Stimulated activated CD8-positive, alpha-beta memory T cell treated with anti-CD3 and anti-CD28 coated beads, Interleukin-4, amount 100 ng/mL, for 1 hour (primary cell): ENCODE measurements at places on chromosomes 7 and 10.

DNA sequence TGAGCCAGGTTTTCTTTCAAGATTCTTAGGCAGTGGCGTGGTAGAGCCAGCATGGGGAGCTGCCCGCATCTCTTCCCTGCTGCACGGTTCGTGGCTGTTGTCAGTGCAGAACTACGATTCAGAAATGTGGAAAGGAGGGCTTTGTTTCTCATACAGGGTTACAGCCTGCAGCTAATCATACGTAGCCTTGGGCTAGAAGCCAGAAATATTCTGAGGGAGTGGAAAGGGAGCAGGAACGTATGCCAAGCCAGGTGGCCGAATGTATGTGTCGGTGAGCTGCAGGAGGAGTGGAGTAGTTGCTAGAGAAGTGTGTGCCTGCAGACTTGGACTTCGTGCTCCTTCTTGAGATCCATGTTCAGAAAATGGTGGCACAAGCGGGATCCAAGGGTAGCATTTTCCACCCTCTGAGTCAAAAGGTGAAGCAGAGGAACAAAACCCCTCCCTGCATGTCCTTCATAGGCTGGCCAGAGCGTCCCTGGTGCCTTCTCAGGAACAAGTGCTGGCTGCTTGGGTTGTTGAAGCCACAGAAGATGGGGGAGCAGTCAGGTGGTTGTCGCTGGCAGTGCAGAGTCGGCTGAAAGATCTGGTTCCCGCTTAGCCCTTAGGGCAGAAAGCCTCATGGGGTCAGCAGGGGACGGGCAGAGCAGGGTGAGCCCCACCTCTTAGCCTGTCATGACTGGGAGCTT, 40.9 kb downstream of the LANCL2 start:
- no peak for DNase-seq

- no peak for DNase-seq
Measured at GRCh38 chr10:78737883-78738856, 330.6 kb upstream of the ZMIZ1 start.

- DNase-seq: no peak
Measured at GRCh38 chr10:120833222-120833928, 17.8 kb upstream of the WDR11 start.

GRCh38 chr7:80941208-80941758, 22.4 kb upstream of the SEMA3C start:
- DNase-seq: no peak

- DNase-seq: no peak
Measured at GRCh38 chr10:70903262-70903921, 15.0 kb upstream of the PCBD1 start.

DNA sequence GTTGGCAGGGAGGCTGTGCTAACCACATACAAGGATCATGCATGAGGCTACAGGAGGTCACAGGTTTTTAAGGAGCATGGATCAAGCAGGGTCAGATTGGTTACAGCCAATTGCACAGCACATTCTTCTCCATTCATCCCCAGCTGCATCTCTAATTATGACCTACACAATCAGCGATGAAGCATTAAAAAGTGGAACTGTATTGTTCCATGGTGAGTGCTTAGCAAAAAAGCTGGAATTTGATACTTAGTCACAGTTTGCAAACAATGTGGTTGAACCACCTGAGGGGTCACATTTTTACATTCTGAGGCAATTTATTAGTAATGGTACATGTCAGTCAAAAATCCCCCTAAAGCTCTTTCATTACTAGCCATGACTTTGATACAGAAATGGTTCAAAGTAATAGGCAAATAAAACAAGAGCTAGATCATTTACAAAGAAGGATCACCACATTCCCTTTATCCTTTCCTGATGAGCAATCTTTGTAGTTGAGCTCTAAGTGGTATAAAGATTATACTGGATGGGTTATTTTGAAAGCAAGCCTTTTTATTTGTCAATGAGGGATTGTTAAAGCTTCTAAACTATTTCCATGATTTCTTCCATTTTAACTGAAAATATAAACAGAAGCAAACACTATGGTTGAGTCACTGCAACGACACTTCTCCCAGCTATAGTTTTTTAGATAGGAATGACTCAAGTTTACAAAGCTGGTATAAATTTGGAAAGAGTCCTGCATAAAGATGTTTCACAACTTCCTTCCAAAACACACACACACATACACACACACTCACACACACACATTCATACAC, 217.8 kb upstream of the SEMA3A start:
- DNase-seq: no peak

- DNase-seq: no peak
Measured at GRCh38 chr10:37865264-37865663, 7.9 kb upstream of the ZNF248 start.

DNA sequence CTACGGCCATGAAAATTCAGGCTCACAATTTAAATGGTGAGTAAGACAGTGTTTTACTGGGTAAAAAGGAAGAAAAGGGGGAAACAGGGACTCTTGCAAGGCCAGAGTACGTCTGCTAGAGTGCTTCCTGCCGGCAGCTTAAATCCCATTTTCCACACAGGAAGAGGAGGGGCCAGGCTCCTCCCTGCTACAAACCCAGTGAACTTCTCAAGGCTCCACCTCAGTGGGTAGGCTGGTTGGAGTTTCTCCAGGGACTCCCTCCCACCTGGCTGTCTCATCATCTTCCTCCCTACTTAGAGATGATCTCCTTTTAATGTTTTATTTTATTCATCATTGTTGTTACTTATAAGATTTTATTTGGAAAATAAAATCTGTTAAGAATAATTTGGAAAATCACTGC, 62.6 kb upstream of the SEMA3C start:
- DNase-seq: no peak

DNA sequence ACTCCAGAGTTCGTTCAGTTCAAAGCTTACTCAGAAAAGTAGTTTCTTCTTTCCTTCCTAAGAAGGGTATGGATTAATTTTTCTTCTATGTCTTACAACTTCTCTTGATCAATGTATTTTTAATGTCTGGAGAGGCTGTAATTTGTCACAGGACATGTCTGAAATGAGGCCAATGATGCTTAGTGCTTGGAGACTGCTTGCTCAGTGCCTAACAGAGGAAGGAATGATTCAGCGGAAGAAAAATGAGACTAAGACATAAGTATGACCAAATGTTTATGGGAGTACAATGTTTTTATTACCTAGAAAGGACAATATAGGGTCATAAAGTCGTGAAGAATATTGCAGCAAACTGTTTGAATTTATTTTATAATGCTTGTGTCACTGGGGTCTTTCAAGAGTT, 43.3 kb downstream of the GPR37 start:
- DNase-seq: no peak

DNA sequence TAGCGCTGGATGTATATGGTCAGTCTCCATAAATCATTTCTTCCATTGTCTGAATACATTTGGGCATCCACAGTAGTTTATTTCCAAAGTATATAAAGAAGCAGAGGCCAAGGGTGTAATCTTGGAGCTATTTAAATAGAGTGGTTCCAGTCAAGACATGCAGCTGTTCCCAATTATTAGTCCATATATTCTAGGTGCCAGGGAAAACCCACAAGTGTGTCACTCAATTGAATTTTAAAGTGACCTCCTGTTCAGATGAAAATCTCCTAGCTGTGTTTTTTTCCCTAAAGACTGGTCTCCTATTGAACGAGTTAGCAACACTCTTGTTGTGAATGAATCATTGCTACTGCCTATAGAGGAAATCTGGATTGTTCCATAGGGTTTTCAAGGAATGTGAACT, 260.2 kb upstream of the BMPER start:
- no peak for DNase-seq

DNA sequence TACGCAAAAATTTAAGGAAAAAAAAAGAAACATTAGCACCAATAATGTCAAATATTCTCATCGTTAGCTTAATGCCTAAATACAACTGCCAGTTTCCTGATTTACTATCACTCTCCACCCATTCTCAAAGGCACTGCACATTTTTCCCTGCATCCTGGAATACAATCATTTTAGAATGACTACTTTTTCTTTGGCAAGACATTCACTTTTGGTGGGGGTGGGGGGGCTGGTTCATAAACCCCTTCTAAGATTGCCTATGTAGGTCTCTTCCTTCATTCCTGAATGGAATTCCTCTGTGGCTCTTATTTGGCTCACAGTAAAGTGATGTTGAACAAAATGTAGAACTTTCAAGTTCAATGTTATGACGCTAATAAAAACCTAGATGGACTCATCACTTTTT, 74.3 kb downstream of the RNLS start:
- no peak for DNase-seq

GRCh38 chr10:48940958-48941357, 1.3 kb upstream of the LRRC18 start:
- no peak for DNase-seq

DNA sequence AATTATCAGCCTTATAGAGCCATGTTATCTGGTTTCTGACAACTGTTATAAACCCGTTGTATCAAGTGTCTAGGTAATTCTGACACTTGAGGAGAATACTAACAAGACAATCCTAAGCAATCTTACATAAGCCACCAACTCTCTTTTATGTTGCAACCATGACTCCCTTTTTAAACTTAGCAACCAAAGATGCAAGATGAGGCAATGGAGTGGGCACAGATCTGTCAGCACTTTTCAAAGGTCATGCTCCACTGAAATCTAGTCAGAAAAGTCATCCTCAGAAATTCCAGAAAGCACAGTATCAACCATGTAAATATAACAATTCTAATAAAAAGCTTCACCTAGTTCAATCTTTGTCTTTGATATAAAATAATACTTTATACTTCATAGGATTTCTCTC, 77.0 kb upstream of the SEMA3A start:
- DNase-seq: no peak

DNA sequence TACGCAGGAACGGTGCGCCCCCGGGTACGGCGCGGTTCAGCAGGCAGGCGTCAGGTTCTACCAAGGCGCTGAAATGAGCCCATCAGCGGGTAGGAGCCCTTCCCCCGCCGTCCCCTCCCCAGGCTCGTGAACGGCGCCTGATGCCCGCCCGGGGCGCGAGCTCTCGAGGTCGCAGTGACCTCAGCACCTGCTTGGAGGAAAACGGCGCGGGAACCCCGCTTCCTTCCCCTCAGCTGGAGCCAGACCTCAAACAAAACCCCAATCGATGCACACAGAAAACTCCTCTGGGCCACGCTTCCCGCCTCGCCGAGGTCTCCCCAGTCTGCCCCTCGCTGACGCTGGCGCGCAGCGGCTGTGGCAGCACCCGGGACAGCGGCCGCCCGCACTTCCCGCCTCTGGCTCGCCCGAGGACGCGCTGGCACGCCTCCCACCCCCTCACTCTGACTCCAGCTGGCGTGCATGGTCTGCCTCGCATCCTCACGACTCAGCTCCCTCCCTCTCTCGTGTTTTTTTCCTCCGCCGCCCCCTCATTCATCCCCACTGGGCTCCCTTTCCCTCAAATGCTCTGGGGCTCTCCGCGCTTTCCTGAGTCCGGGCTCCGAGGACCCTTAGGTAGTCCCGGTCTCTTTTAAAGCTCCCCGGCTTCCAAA, 514 bp upstream of the GAD2 start:
- no peak for DNase-seq

GRCh38 chr10:75084834-75085384, 26.5 kb upstream of the SAMD8 start:
- no peak for DNase-seq

DNA sequence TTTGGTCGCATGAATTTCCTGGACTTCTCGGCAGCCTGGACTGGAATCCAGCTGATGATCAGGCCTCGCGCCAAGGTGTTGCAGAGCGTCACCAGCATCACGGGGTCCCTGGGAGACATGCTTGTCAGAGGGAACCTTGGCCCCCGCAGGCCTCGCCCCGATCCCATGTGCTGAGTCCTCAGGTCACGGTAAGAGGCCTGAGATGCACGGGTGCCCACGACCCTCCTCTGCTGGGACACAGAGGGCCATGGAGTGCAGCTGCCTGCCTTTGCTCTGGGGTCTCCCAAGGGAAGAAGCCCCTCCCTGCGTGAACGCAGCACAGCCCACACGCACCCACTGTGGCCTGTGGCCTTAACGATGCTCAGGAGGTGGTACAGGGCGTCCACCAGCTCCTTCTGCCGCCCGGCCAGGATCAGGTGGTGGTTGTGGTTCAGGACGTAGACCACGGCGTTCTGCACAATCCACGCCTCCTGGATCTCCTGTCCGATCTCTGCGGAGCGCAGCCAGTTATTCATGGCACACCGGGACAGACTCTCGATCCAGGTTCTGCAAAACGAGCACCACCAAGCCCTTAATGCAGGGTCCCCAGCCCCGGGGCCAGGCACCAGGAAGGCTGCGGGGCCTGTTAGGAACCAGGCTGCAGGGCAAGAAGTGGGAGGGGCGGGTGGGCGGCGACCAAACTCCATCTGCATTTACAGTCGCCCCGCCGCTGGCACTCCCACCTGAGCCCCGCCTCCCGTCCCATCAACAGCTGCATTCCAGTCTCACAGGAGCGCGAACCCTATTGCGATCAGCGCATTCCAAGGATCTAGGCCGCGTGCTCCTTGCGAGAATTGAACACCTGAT, 29.4 kb downstream of the CFAP46 start:
- DNase-seq: no peak

GRCh38 chr7:2870471-2870931, 26.4 kb upstream of the GNA12 start:
- no peak for DNase-seq

DNA sequence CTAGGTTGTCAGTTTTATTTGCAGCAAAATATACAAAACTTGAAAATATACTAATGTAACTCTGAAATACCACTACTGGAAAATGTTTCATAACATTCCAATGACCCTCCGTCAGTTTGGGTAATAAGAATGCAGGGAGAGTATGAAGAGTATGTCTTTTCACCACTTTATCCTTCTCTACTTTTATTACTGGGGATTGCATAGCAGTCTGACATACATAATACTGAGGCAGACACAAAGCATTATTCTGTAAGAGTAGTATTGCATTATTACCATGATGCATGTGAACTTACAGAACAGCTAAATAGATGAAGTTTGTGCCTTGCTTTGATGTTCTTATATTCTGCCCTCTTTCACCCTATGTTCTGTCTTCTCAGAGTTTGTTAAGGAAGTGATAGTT, 151.8 kb upstream of the TPK1 start:
- no peak for DNase-seq

DNA sequence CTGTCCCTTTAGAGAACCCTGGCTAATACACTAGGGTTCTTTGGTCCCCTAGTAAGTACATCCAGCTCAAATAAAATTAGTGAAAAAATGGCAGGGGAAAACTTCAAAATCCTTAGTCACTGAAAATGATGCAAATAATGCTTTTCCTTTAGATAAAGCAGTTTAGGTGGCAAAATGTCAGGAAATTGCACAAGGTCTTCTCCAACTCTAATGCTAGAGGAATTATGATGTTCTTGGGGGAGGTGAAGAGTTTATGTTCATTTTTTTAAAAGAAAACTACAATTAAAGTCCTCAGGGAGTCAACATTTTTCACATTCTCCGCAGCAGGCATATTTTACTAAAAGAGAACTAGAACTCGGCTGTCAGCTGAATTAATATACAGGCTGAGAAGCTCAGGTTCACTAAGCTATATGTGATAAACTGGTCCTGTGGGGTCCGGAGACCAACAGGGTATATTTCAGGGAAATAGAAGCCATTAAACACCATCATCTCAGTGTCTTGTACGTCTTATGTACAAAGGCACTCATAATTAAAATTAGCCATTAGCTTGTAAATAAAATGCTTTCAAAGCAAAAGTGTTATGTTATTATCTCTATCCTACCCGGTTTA, 1164.7 kb upstream of the AUTS2 start:
- DNase-seq: no peak

- no peak for DNase-seq
Measured at GRCh38 chr7:139901901-139902300, 72.8 kb downstream of the TBXAS1 start.
